ENCODE measurements at places on chromosomes 4 and X.

DNA sequence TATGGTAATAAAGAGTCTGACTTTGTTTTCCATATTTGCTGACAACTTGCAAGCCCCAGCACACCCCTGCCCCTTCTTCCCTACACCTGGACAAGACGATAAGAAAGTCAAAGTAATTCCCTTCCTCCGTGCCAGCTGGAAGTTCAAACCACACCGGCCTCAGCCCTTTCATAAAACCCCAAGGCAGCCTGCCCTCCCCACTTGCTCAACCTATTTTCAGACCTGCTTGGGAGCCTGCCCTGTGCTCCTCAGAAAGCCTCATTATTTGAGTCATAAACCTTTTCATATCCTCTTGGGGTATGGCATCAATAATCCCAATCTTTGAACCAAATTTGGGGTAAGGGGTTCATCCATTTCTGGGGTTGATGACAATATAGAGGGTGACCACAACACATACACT is 29.5 kb downstream of the NIPAL1 start:
- DNase-seq: no peak

GRCh38 chr4:152850377-152850776 is 70.6 kb downstream of the ARFIP1 start:
- DNase-seq: no peak

GRCh38 chrX:17930850-17931249 is 69.8 kb upstream of the RAI2 start:
- no peak for DNase-seq

GRCh38 chr4:140098455-140099160 is 55.4 kb downstream of the MAML3 start:
- no peak for DNase-seq

- DNase-seq: no peak
Measured at GRCh38 chr4:107376293-107376692, 340.2 kb upstream of the DKK2 start.

GRCh38 chr4:83114576-83114975 is at the start of gene PLAC8:
Gene PLAC8 (minus strand): TSS chr4:83114729. CDS start chr4:83107921, 6,808 bp downstream.
- no peak for DNase-seq

GRCh38 chr4:159195361-159195769 is 92.5 kb downstream of the RAPGEF2 start:
- DNase-seq: no peak

DNA sequence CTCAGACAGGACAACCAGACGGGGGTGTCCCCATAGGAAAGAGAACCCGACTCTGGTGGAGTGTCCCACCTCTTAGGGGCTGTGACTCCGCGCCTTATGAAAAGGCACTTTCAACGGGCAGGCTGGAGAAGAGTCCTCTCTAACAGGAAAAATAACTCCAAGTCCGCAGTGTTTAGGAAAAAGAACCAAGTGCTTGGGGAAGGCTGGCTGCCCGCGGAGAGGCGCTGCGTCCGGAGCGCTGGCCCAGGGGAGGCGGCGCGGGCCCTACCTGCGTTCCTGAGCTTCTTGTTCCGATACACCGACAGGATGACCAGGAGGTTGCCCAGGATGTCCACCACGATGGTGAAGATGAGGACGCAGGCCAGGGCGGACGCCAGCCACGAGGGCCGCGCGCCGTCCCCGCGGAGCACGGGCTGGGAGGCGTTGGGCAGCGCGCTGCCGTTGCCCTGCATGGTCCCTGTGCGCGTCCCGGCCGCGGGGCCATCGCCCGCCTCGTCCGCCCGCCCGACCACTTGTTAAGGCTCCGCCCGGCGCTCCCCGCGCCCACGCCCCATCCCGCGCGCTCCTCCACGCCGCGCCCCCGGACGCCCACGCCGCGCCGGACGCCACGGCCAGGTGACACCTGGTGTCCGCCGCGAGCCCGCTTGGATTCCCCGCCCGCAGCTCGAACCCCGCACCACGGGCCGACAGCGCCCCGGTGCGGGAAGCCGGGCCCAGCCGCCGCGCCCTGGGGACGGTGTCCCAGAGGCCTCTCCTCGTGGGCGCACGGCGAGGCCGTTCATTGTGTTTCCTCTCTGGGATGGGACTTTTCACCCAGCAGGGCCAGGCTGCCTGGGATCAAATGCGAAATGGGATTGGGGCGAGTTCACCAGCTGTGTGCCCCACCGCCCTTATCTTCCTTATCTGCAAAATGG is at the start of gene MTNR1A:
Gene MTNR1A, minus strand, starts transcription at position 654 of the 914 bp plus-strand sequence. Its CDS starts 202 bp downstream, at position 452.
- DNase-seq: no peak
